Activated T-helper 1 cell treated with anti-CD3 and anti-CD28 coated beads, Interleukin-2, amount 50 U/mL, for 16 hours (primary cell): ENCODE measurements at places on chromosomes 13 and 19.

- no peak for DNase-seq
Observed at GRCh38 chr13:41707194-41707821, 250.0 kb downstream of the RGCC start.

DNA sequence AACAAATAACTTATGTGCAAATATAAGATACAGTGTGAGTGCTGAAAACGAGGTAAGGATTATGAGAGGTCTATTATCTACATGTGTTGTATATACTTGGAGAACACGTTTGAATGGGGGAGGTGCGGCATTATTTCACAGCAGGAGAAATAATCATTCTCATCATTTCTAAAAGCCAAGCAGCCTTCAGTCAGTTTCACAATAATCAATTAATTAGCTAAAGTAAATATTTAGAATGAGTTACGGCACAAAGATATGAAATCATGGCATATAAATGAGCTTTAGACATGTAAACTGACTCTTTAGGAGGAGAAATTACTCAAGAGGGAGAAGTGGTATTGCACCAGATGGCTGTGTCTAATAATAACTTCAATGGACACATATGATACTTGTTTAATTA, 366.6 kb downstream of the DNAJC15 start:
- no peak for DNase-seq

DNA sequence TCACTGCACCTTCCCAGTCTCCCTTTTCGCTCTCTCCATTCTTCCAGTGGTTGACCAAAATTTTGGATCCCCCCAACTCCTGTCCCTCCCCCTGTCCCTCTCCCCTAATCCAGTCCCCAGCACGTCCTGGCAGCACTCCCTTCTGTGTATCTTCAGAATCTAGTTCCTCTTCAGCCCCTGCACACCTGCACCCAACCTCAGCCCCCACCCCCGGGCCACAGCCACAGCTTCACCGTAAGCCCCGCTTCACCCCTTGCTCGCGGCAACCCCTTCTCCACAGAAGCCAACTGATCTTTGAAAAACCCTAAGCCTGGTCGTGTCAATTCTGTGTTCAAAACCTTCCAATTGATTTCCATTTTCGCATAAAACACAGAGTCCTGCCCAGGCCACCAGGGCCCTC, 35.5 kb upstream of the SLC15A1 start:
- no peak for DNase-seq

DNA sequence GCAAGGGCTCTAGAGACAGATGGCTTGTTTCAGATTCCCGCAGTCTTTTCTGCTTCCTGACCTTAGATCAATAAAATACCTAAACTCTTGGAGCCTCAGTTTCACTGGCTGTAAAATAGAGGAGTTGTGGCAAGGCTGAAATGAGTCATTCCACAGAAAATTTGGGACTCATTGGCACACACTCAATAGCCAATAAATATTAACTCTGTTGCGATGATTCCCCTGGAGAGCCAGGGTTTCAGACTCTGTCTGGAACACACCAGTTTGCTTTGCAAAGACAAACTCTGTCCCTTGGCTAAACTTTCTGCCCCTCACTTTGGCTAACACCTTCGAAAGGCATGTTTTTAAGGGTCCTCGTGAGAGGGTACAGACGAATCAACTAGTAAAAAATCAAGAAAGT, 18.1 kb upstream of the UBE2L5 start:
- DNase-seq, result no peak

DNA sequence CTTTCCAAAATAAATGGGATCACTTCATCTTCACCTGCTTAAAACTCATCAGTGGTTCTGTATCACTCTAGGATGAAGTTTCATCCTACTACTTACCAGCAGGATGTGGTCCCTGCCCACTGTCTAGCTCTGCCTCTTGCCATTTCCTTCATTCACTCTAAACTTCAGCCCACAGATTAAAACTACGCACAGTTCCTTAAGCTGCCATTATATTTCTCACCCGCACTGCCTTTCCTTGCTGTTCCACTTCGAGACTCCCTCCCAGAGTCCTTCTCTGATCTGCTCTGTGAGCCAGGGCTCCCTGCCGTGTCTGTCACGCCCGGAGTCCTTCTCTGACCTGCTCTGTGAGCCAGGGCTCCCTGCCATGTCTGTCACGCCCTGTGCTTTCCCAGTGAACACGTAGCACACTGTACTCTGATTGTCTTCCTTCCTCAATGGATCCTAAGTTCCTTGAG, 52.0 kb upstream of the NPAS1 start:
- DNase-seq, result no peak

- no peak for DNase-seq
Observed at GRCh38 chr13:106354961-106355360, 180.5 kb downstream of the EFNB2 start.

DNA sequence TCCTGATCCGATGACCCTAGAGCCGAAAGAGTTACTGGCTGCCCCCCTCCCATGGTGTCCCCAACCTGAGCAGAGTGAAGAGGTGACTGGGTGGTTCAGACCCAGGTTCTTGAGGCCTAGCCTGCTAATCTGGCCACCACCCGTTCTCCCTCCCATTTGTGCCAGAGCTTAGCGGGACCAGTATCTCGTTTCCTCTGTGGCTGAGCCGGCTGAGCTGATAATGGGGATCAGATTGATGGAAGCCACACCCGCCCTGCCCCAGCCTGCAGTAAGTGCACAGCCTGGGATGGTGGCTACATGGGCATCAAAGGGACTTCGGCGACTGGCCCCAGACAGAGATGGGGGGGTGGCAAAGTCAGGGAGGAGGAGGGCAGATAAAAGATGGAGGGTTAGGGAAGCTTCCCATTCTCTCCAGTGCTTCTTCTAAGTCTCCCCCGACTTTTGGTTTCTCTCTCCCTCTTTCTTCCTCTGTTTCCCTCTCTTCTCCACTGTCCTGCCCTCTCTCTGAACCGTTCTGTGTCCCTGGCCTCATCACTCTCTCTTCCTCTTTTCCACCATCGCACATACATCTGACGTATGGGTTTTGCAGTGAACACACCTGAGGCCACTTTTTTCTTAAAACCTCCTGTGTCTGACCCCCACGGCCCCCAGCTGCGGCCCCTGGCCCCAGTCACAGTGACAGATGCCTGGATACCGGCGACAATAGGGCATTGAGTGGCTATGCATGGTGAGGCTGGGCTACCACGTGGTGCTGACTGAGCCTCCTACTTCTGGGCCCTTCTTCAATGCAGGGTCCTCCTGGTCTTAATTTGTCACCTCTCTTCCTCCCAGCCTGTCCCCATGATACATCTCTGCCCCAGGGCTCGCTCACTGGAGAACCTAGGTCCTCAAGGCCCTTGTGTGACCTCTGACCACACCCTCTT, 2.4 kb downstream of the ELAVL3 start:
- DNase-seq, result no peak

DNA sequence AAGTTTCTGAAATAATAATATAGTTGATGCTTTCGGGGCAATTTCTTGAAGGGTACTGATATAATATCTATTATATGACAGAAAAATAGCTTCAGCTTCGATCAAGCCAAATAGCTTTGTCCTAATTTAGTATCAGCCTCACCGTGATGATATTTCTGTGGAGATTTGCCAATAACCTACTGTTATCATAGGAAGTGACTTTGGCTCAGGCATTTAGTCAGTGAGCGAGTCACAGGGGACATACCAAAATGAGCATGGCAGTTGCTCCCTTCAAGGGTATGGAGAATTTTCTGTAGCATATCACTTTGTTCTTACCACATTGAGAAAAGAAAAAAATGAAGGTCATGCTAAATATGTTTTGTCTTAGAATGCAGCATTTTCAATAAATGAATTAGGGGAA, 767.6 kb upstream of the SLITRK1 start:
- no peak for DNase-seq

- DNase-seq, result no peak
Observed at GRCh38 chr13:98787173-98787572, 34.7 kb upstream of the SLC15A1 start.
